ENCODE measurements at places on chromosomes 3 and 15.

DNA sequence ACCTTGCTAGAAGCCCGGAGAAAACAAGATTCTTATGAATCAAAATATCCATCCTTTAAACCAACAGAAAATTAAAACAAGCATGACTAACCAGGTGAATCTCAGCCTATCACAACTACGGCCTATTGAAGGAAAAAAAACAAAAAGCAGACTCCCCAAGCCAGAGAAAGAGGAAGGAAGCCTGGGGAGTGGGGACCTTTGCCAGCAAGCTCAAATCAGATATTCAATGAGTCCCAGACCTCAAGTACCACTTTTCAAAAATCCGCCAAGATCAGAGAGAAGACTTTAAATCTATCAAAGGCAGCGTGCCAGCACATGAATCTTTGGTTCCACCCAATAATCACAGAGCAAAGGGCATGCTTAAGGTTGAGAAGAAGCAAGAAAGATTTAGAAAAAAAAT lies 253.8 kb downstream of the NTRK3 start:
- no peak for DNase-seq

GRCh38 chr15:40358471-40359353 lies 693 bp downstream of the DISP2 start:
- peak; percentile 69 for DNase-seq

GRCh38 chr3:106265704-106266103 lies 396.9 kb upstream of the CBLB start:
- no peak for DNase-seq

GRCh38 chr3:53045518-53046170 lies at the start of gene SFMBT1:
TSS of gene SFMBT1 (minus strand) at chr3:53046073. CDS start at chr3:52969128, 76,945 bp downstream.
- DNase-seq, result peak; percentile 36

GRCh38 chr15:61421938-61422337 lies 192.8 kb upstream of the RORA start:
- no peak for DNase-seq

DNA sequence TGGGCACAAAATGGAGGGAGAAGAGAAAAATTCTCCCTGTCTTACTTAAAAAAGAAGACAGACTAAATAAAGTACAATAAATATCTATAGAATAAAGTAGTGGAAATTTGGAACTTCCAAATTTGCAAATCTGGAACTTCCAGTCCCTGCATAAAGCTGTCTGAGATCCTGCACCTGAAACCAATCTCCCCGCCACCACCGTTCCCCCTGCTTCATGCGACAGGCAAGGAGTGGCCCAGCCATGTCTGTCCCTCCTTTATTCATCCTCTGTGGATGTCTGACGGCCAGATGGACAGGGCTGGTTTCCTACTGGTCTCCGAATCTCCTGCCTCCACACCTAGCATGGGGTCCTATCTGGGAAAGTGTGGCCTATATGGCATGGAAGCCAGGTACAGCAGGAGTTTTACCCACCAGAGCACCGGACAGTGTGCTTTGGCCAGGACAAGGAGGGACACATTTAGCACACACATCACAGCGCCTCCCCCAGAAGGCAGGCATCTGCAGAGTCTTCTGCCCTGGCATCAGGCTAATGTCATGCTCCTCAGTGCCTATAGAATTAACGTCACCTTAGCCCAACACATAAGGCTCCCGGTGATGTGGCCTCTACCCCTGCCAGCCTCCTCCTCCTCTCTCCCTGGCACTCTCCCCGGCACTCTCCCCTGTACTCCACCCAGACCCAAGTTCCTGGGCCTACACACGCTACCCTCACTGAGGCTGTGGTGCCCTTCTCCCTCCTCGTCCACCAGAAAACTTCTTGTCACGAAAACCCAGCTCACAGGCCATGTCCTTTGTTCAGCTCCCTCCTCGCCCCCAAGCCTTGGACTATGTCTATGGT lies 170.8 kb downstream of the XXYLT1 start:
- no peak for DNase-seq

DNA sequence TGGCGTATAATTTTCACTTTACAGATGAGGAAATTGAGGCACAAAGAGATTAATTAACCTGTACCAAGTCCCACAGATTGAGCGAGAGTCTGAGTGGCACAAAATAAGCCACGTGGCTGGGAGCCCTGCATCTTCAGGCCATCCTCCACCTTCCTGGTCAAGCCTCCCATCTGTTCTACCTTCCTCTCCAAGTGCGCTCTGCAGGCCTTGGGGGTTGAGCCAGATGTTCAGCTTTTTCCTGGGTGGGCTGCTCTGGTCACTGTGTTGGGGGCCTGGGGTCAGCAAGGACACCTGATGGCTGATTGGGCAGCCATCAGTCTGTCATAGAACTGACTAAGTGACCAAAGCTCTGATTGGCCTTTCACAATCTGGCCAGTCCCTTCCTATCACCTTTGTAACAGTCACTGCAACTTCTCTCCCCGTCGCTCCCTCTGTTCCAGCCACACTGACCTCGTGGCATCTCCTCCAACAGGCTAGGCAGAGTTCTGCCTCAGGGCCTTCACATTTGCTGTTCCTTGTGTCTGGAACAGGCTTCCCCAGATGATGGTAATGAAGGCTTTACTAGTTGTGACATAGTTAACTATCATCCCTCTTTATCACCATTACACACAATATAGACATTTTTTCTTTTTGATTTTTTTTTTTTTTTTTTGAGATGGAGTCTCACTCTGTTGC lies 46.8 kb downstream of the SCN5A start:
- DNase-seq, result no peak

- DNase-seq, result no peak
Measured at GRCh38 chr3:116153174-116153573, 292.1 kb downstream of the LSAMP start.

DNA sequence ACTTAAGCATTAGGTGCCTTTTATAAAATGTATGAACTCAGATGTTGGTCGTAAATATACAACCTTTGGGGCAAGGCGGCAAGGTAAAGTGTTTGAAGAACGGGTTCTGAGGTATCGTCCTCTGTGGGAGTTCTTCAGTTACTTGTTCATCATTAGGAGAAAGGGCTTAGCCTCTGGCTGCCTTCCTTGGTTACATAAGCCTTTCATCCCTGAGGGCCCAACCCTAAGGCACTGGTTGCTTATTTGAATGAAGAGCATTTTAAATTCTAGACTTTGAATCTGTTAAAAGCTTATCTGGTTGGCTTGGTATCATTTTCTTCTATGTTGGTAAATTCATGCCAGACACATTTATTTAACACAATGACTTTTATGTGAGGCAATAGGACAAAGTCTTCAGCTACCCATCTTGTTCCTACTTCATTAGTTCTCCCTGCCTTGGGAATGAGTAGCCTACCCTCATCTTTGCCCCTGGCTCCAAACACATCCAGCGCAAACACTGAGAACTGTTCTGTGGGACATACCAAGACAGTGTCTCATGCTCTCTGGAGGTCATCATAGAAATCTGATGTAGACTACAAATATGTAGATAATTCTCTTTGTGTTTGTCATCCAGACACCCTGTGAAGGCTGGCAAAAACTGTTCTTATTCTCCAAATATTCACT lies 12.4 kb upstream of the CCDC80 start:
- DNase-seq, result no peak

DNA sequence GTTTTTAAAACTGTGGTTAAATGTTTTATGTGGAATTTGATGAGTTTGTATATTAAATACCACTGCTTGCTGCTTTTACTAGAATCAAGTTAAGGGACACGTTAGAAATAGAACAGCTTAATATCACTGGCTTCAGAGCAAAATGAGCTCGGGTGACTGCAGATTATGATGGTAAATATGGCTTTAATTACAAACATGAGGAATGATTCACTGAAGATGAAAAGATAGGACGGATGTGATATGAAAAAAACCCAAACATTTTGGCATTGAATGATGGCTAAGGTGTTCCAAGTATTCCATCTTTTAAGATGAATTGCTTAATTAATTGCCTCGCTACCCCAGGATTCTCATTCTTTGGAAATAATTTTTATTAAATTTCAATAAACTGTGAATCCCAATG lies 33.7 kb downstream of the SLC24A1 start:
- DNase-seq, result no peak

DNA sequence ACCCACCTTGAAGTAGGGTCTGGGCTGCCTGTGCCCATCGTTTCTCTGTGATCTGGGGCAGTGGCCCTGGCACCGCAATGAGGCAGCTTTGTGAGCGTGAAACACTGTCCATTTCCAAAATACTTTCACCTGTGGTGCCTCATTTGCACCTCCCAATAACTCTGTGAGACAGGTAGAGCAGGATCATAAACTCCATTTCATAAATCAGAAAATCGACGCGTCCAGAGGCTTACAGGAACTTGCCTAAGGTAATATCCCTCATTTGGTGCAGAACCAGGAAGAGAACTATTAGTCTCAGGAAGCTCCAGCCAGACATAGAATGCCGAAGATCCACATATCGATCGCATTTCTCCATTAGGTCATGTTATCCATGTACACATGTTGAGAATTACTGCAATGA lies 38.2 kb upstream of the SEMA4B start:
- no peak for DNase-seq

- DNase-seq, result no peak
Measured at GRCh38 chr3:32499585-32499984, 3.1 kb downstream of the CMTM6 start.

DNA sequence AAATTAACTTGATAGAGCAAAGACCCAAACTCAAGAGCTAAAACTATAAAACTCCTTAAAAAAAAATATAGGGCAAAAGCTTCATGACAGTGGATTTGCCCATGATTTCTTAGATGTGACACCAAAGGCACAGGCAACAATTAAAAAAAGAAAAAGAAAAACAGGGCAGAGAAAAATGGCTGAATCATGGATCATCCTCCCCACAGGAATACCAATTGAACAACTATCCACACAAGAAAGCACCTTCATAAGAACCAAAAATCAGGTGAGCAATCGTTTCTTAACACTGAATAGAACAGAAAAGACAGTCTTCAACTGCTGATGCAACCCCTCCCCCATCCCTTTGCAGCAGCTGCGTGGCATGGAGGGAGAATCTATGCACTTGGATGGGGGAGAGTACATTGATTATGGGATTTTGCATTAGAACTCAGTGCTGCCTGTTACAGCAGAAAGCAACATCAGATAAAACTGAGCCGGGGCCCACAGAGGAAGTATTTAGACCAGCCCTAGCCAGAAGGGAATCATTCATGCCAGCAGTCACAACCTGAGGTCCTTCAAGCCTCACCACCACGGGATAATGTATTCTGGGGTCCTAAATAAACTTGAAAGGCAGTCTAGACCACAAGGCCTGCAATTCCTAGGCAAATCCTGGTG lies 15.7 kb downstream of the C3orf33 start:
- DNase-seq, result no peak

- DNase-seq, result no peak
Measured at GRCh38 chr3:151268267-151269235, 9.8 kb downstream of the P2RY14 start.

All from NCI-H2171 treated with DMSO at 0.1 percent for 48 hours (cell line).